ENCODE measurements at places on chromosomes 1 and 21.

DNA sequence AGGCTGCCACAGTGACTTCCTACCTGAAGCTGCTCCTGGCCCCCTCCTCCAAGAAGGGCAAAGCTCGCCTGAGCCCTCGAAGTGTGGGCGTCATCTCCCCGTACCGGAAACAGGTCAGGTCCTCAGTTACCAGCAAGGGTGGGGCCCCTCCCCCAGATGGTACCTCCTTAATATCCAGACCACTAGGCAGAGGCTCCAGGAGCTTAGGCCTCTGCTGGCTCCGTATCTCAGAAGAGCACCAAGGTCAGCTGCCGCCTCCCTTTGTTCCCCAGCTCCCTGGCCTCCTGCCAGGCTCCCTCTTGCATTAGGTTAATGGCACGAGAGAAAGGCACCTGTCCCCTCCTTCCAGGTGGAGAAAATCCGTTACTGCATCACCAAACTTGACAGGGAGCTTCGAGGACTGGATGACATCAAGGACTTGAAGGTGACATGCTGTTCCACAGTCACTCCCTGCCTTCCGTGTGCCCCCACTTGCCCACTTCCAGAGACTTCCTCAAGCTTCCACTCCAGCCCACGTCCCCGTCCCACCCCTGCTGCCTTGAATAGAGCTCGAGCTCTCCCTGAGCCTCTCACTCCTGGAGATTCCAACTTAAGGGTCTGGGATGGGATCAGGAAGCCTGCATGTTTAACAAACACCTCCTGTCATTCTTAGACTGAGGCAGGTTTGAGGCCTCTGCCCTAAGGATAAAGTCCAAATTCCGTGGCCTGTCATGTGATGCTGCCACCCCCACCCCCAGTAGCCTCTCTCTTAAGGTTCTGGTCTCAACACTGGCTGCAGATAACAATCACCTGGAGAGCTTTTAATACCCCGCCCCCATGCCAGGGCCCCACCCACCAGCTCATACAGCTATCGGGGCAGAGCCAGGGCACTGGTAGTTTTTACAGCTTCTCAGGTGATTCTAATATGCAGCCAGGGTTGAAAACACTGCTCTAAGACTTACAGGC lies 8.3 kb downstream of the RHOC start:
- peaks cover 60% of the 10 kb centered on the region for H3K36me3 ChIP-seq
- no peak for DNase-seq
- H3K4me3 ChIP-seq: no peak overlapping the region
- peaks cover 23% of the 10 kb centered on the region for H3K4me1 ChIP-seq

GRCh38 chr1:36516372-36517010 lies 33.8 kb upstream of the CSF3R start:
- DNase-seq: peak; percentile 6
- H3K27ac ChIP-seq: no peak overlapping the region
- no peaks in the 10 kb centered on the region for H3K4me1 ChIP-seq
- no peaks in the 10 kb centered on the region for H3K36me3 ChIP-seq
- no peak overlapping the region for H3K4me3 ChIP-seq

DNA sequence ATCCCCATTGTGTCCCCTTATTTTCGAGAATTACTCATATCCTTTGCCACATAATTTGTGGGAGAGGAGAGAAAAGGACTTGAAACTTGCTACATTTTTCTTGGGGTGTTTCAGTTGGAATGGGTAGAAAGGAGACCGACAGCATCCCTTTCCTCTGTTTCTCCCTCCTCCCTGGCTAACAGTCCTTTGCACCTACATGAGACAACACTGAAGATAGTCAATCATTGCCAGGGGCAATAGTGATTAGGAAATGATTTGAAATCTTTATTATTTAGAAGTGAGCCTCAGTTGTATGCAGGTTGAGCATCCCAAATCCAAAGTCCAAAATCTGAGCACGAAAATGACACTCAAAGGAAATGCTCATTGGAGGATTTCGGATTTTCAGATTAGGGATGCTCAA lies 7.8 kb upstream of the TARS2 start:
- H3K27me3 ChIP-seq: no peaks in the 10 kb centered on the region
- DNase-seq: no peak
- H3K4me1 ChIP-seq: no peaks in the 10 kb centered on the region
- no peak overlapping the region for H3K27ac ChIP-seq
- no peaks in the 10 kb centered on the region for H3K36me3 ChIP-seq

- H3K27ac ChIP-seq: no peak overlapping the region
- peaks cover 3% of the 10 kb centered on the region for H3K36me3 ChIP-seq
- peaks cover 6% of the 10 kb centered on the region for H3K4me1 ChIP-seq
- no peak overlapping the region for H3K4me3 ChIP-seq
- DNase-seq: no peak
Measured at GRCh38 chr21:29306920-29307319, 8.2 kb downstream of the BACH1 start.

DNA sequence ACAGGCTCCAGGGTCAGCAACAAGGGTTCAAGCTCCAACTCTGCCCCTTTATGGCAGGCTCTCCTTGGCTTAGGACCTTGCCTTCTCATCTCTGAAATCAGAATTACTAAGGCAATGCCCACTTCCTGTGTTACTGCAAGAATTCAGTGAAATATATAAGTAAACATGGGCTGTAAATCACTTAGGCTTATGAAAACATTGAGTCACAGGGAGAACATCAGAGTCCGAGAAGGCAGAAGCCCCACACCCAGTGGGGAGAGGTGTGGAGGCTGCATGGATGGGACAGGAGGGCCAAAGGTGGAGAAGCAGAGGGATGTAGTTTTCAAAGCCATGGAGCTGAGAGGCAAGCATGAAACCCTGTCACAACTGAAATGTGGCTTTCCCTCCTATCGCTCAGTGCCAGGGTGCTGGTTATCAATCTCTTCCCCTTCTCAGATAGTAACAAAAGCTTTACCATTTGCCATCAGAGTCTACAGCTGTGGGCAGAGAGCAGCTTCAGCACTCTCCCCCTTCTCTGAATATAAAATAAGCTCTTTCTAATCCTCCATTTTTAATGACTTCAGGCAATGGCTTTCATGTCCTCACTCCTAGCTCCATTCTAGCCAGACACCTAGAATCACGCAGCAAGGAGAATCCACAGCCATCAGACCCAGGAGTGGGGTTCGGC lies 3.4 kb downstream of the RGS8 start:
- H3K27ac ChIP-seq: no peak overlapping the region
- no peaks in the 10 kb centered on the region for H3K36me3 ChIP-seq
- no peak for DNase-seq
- H3K27me3 ChIP-seq: peaks cover 3% of the 10 kb centered on the region

DNA sequence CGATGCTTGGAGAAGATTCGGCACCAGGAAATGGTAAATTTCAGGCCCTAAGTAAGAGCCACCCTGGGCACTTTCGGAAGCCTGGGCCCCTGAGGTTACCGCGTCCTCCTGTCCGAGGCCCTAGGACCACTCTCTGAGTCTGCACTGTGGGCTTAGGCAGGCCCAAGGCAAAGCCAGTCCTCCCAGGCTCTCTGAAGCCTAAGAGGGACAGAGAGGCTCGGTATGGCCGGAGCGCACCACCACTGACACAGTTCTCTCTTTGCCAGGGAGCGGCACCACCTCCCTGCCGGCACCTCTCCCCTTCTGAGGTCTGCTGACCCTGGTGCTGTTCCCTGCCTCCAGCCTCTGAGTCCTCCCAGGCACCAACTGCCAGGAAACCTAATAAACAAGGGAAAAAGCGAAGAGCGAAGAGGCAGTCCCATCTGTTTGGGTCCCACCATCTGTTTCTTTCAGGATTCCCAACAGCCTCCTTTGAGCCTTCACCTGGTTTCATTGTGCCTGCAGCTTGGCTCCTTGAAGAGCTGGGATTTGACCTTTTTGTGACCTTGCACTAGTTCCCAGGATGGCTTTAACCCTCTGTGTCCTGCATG lies 57.7 kb downstream of the VWA5B1 start:
- H3K4me3 ChIP-seq: no peak overlapping the region
- no peaks in the 10 kb centered on the region for H3K36me3 ChIP-seq
- peaks cover 5% of the 10 kb centered on the region for H3K4me1 ChIP-seq
- DNase-seq: no peak
- peaks cover 15% of the 10 kb centered on the region for H3K27me3 ChIP-seq
- H3K27ac ChIP-seq: no peak overlapping the region
